ENCODE measurements at places on chromosomes 3 and 15.

DNA sequence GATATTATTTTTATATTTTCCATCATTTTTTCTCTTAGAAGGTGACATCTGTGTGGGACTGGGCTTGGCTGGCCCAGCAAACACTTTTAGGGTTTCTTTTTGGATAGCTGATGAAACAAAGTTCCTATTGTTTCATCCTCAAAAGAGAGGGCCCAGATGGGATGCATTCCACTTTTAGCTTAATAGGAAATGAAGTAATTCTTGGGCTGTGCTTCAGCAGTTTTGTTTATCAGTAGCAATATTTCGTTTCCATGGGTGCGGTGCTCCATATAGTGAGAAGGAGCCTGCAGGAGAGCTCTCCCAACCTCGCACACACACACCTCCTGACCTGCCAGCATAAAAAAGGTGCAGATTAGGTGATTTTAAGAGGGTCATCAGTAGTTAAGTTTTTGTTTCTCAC lies 147.5 kb downstream of the AKAP13 start:
- peak; percentile 94 for DNase-seq

- DNase-seq: no peak
Observed at GRCh38 chr15:51904931-51905330, 66.6 kb downstream of the LEO1 start.

GRCh38 chr3:170322566-170323269 lies 34.8 kb upstream of the SKIL start:
- no peak for DNase-seq

GRCh38 chr15:29571792-29572431 lies 250.4 kb downstream of the TJP1 start:
- peak; percentile 49 for DNase-seq

DNA sequence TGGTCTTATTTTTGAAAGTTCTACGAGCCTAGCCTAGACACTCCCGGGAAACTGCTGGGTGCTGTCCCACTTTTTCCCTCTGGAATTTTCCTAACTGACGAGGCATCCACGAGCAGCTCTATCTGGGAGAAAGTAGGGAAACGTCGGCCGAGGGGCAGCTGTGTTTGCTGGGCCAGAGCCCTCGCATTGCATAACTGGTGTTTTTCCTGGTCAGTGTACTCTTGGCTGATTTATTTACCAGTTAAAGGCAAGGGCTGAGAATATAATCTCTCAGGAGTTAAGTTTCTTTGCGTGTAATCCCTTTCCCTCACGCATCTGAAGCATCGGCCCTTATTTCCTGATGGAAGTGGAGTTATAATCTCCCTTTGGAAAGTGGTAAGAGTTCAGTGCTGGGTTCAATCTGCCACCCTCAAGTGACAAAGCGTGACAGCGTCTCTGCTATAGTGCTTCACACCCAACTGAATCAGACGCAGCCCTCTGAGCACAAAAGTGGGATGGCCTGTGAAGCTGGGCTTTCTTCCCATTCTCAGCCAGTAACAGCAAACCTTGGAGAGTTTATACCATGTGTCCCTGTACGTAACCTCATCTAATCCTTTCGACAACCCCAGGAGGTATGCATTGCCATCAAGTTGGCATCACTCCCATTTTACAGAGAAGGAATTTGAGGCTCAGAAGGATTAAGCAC lies 311.5 kb downstream of the RORA start:
- no peak for DNase-seq

- no peak for DNase-seq
Observed at GRCh38 chr15:29611057-29611456, 211.2 kb downstream of the TJP1 start.

GRCh38 chr3:149702691-149703441 lies 45.0 kb upstream of the WWTR1 start:
- DNase-seq: peak; percentile 19

GRCh38 chr15:32844118-32844711 lies 126.4 kb downstream of the GREM1 start:
- peak; percentile 72 for DNase-seq

GRCh38 chr3:12231431-12231830 lies 57.4 kb upstream of the PPARG start:
- DNase-seq: no peak

DNA sequence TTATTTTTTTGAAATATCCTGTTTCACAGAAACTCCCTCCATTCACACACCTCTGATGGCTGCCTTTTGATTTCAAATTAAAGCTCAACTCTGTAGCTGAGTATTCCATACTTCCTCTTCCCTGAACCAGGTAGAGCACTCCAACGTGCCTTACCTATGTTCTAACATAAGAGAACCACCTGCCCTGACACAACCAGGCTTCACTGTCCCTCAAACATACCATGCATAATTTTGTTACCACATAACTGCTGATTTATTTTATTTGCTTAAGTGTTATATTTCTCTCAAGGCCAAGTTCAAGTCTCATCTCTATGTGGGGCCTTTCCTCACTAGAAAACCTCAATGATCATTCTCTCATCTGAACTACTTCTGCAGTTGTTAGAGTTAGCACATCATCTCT lies 209.7 kb downstream of the P3H2 start:
- DNase-seq: no peak

DNA sequence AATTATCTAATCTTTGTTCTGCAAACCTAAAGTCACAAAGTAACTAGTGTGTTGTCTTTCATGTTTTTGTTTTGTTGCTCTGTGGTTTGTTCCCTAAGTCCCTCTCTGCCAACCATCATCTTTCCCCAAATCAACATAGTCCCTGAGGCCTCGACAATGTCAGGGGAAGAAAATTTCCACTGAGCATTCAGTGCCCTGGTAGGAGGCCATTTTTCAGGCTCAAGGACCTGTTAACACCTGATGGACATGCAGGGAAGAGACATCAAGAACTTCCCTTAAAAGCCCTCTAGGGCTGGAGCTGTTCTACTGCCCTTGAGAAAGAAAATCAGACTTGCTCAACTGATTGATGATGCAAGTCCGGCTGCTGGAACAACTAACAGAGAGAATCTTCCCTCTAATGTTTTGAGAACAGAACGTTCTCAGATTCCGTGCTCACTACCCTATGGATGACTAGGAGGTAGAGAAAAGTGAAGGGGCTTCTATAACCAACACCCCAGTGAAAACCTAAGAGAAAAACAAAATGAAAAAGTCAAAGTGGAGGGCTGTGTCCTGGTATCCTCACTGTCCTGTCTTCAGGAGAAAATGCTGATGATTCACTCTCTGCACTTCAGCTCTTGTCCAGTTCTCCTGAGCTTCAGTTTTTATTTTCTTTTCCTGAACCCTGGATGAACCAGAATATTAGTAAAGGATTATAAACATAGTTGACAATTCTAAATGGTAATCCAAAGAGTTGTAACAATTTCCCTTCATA lies 373.1 kb downstream of the FOXP1 start:
- DNase-seq: no peak

GRCh38 chr15:39922462-39923092 lies 2.5 kb upstream of the GPR176 start:
- DNase-seq: no peak

DNA sequence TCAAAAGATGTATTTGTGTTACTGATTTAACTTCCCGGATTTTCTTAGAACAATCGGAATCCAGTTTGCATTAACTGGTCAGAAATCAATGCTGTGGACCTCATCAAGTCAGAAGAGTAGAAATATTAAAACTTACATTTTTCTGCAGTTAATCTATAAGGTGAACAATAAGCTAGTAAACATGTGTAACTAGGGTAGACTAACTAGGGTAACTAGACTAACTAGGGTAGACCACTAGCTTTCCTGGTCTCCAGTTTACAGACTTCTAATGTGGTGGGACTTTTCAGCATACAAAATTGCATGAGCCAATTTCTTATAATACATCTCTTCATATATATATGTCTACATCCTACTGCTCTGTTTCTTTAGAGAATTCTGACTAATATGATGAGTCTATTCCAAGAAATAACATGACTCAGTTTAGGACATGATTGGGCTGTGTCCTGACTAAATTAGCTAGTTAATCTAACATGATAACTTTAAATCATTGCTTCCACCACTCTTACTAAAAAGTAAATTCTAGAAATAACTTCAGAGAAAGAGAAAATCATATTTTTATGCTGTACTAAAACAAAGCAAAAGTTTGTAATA lies 5.3 kb downstream of the PLSCR2 start:
- no peak for DNase-seq

DNA sequence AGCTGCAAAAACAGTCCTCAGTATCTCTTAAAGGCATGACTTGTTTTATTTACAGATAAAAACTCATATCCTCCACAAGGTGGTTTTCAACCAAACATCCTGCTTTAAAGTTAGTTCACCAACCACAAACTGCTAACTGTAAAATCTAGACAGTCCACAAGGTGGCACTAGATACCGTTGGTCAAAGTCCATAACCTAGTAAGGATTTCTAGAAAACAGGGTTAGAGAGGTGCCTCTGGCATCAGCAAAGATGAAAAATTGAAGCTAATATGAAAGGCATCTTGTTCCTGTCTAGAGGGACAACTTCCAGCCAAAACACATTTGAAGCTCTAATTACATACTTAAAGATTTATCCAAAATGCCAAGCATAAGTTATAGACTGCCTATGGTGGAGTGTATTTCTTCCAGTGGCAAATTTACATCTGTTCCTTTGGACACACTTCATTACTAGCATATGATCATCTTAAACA lies 56.0 kb downstream of the ZMAT3 start:
- peak; percentile 88 for DNase-seq

- DNase-seq: no peak
Observed at GRCh38 chr3:68447885-68448284, 484.5 kb downstream of the TAFA4 start.

DNA sequence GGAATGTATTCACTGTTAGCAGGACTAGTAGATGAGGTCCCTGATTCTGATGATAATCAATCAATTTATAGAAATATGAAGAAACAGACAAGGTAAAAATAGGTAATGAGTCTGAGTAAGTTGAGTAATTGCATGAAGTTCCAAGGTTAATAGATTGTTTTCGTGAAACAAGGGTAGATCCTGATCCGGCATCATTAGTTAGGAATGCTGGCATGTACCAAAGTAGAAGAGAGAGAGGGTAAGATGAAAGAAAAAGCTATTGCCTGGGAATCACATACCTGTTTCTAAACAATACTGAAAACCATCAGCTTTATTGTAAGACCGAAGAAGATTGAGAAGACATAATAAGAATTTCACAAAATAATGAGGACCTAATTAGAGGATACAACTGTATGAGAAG lies 118.1 kb upstream of the ARPP21 start:
- DNase-seq: no peak

- no peak for DNase-seq
Observed at GRCh38 chr15:34206011-34206410, 3.9 kb downstream of the KATNBL1 start.

DNA sequence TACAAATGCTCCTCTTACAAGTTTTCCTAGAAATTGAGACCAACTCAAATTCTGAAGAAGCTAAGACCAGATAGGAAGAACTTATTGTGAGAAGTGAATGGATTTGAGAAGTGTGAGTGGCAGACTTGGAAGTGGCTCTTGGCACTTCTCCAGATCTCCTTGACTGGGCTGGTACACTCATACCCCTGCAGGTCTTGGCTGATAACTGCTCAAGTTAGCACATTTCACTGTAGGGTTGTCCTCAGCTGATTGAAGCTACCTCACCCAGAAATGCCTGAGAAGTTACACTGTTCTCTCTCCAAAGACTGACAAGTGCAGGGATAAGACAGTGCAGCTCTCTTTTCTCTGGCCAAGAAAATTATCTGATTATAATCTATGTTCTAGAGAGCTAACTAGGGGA lies 16.5 kb upstream of the CLDN1 start:
- peak; percentile 75 for DNase-seq

DNA sequence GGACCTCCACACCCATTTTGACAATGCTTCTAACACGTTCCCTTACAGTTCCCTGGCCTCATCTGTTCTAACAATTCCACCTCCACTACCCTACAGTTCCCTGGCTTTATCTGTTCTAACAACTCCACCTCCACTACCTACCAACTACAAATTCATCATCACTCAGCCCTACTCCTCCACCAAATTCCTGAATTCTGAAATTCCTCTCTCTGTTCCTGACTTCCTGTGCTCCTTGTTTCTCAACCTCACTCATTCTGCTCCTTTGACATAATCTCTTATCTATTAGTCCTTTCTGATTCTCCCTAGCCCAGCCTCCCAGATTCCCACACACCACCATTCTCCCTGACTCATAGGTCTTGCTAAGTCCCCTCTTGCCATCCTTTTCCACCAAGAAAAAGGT lies 22.5 kb downstream of the UPK1B start:
- DNase-seq: no peak

GRCh38 chr15:98901434-98902072 lies 106.0 kb downstream of the PGPEP1L start:
- DNase-seq: no peak

- peak; percentile 76 for DNase-seq
Observed at GRCh38 chr15:85624291-85624801, 170.4 kb downstream of the KLHL25 start.

- peak; percentile 54 for DNase-seq
Observed at GRCh38 chr3:184156522-184156955, 1.4 kb downstream of the DVL3 start.

DNA sequence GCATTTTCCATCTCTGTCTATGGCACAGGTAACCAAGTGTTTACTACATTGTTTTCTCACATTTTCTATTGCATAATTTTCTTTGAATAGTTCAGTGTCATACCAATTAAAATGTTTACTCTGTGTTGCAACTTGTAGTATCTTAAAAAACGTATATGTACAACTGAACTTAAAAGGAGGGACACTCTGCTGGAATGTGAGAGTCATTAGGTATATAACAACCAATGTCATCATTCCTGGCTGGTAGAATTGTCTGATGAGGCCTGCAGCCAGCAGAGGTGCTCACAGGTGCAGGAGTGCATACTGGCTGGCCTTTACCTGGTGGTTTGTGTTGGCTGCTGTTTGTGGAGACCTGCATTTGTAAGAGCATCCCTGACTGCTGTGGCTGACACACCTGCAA lies 19.1 kb upstream of the RARRES1 start:
- no peak for DNase-seq

DNA sequence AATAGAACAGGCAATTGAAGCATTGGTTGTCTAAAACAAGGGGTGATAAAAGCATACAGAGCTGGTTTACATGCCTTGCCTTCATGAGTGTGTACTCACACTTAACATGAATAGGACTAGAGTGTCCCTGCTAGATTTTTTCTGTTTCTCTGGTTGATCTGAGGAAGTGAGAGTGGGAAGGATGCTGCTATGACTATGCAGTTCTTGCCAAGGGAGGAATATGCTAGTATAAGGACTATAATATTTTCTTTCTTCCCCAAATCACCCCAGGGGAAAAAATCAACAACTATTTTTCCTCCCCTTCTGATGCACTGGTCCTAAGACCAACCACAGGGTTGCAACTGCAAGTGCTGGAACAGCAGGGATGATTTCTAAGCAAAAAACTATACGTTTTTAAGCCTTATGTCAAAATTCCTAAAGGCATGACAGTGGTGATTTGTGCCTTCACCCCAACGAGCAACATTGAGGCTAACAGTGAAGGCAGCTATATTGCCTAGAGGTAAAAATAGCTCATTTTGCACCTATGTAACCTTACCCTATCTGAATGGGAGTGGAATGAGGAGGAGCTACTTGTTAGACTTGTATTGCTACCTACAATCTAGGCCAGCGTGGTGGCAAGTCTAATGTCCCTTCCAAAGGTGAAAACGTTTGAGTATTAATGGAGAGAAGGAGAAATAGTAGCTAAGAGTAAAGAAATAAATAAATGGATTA lies 33.5 kb upstream of the USP8 start:
- DNase-seq: no peak

- DNase-seq: no peak
Observed at GRCh38 chr3:20846066-20846465, 660.1 kb upstream of the SGO1 start.

- DNase-seq: no peak
Observed at GRCh38 chr3:40108643-40109042, 200.9 kb upstream of the EIF1B start.

- no peak for DNase-seq
Observed at GRCh38 chr3:5437783-5438323, 250.3 kb downstream of the EDEM1 start.

GRCh38 chr3:70963431-70964275 lies 619.9 kb downstream of the FOXP1 start:
- DNase-seq: peak; percentile 41

Data from dermis blood vessel endothelial cell (primary cell).